ENCODE measurements at places on chromosomes 4 and X. TPM values are rescaled to one million over a fixed set of nuclear protein-coding genes. Genes with fewer than 3 reads are reported as not detected.

Gene ART3
- 1.1 TPM for total RNA-seq

Gene GLOD5
- total RNA-seq: not detected

Gene MAGEC2
- not detected for total RNA-seq

Gene TRIM61
- 3.6 TPM for total RNA-seq

Gene PCYT1B
- total RNA-seq: 3.2 TPM

Gene PNCK
- 10.3 TPM for total RNA-seq

Gene ARX
- not detected for total RNA-seq

Gene CCDC110
- 18.2 TPM for total RNA-seq

Gene MSANTD1
- 0.85 TPM for total RNA-seq

Gene DIAPH2
- 52.2 TPM for total RNA-seq

Gene KLHL4
- 23.8 TPM for total RNA-seq

Gene SASH3
- 2.6 TPM for total RNA-seq

Gene TRO
- total RNA-seq: 56.3 TPM

Gene SRPX
- total RNA-seq: 82.7 TPM

Gene RASSF6
- 14.8 TPM for total RNA-seq

Gene PNMA6A
- 1.7 TPM for total RNA-seq

Gene EOLA2
- 11.2 TPM for total RNA-seq

Gene HSFX4
- total RNA-seq: not detected

Gene RAB41
- not detected for total RNA-seq

Gene XK
- 4.2 TPM for total RNA-seq

Gene IL2RG
- 1.2 TPM for total RNA-seq

Gene MAGEH1
- total RNA-seq: 72.5 TPM

Gene SPANXC
- not detected for total RNA-seq

Gene GSPT2
- 11.6 TPM for total RNA-seq

Gene GPR143
- 0.79 TPM for total RNA-seq

Gene HMX1
- total RNA-seq: 0.26 TPM

Gene PDZD4
- 6.6 TPM for total RNA-seq

Gene SSX4
- not detected for total RNA-seq

Gene BRS3
- total RNA-seq: not detected

Gene L1CAM
- 5.6 TPM for total RNA-seq

Gene ZMYM3
- 16.9 TPM for total RNA-seq

Gene PPP2R2C
- 3.0 TPM for total RNA-seq

Gene NPY2R
- total RNA-seq: 1.3 TPM

Gene IKBKG
- 5.3 TPM for total RNA-seq

Gene SLC2A9
- 10.4 TPM for total RNA-seq

Gene PABPC1L2A
- not detected for total RNA-seq

Gene MCUB
- total RNA-seq: 13.5 TPM

Gene POLN
- total RNA-seq: 3.1 TPM
